Iris pigment epithelial cell (primary cell): ENCODE measurements at places on chromosomes 3 and 15.
A peak's percentile ranks its signal among the peaks of the same experiment; 100 is the strongest.

- DNase-seq = peak; percentile 39
These were observed 397 bp downstream of the PLXND1 start for GRCh38 chr3:129605922-129606635.

DNA sequence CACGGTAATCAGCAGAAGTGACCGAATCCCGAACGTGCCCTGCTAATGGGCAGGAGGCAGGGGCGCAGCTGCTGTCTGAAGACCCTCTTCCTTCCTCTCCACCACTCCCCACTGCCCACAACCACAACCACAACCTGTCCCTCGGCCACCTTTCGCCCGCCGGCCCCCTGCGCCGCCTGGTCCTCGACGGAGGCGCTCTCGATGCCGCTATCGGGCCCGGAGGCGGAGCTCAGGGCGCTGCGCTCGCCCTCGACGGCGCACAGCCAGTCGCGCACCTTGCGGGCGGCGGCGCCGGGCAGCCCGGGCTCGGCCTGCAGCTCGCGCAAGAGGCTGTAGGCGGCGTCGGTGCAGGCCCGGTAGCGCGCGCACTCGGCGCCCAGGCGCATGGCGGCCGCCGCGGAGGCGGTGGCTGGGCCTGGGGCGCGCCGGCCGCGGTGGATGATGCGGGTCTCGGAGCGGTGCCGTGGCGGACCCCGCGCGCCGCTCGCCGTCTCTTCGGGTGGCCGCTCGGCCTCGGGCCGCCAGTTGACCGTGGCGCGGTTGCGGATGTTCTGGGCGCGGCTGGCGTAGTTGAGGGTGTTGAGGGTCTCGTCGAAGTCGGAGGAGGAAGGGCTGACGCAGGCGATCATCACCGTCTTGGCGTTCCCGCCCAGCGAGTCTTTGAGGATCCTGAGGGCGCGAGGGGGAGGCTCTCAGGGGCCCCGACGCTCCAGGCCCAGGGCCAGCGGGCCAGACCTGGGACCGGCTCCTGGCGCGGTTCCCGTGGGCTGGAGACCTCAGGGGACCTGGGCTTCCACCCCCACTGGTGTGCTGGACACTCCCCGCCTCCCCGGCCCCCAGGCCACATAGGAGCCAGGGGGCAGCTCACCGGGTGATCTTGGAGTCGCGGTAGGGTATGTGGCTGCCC is 6.9 kb downstream of the KIF7 start:
- DNase-seq = no peak

- no peak for DNase-seq
These were observed 138.5 kb downstream of the ALCAM start for GRCh38 chr3:105505170-105505569.

DNA sequence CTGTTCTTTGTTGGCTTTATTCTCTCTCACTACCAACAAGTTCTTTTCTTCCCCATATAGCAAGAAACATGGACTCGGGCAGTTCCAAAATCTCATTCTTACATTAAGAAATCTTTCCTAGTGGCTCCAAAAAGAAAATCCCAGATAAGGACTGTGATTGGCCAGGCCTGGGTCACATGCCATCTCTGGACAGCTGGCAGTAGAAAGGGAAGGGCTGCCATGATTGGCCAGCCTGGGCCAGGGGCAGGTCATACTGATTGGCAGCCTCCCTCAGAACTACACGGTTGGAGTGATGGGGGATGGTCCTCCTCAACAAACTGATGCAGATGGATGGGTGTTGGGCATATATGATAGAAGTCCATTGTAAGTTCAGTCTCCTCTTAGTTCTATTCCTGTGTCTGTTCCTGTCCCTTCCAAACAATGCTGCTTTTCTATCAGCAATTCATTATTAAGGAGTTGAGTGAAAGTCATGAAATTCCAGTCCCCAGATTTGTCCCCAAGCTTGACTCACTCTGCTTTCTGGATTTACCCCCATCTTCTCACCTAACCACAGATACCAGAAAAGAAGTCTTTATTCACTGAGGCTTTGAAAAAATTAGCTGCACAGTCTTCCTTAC is 175.5 kb downstream of the ATG7 start:
- DNase-seq = no peak

DNA sequence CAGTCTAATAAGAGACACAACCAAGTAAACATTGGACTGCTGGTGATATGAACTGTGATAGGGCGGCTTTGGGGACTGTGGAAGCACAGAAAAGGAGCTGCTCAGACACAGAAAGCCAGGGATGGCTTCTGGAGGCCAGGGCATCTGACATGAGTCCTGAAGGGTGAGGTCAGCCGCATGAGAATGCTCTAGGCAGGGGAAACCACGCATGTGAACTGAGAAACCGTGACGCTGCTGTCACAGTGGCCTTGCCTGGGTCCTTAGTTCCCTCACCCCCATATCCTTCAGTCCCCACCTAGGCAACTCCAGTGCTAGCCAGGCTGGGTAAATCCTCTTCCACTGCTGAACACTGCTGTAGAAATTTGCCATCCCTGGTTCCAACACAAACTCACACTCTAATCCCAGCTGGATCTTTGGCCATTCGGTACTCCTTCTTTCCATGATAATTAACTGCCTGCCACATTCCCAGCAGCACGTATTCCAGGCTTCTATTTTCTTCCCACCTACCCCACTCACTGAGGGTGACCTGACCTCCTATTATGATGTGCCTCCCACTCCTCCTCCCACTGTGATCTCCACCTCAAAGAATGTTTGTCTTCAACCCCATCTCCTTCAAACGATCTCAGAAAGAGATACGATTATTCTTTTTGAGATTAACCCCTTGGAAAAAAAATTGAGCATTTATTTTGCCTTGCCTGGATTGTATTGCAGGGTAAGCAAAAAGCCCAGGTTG is 31.4 kb downstream of the CRYGS start:
- no peak for DNase-seq

- no peak for DNase-seq
These were observed 47.7 kb downstream of the CCR3 start for GRCh38 chr3:46289966-46290365.

DNA sequence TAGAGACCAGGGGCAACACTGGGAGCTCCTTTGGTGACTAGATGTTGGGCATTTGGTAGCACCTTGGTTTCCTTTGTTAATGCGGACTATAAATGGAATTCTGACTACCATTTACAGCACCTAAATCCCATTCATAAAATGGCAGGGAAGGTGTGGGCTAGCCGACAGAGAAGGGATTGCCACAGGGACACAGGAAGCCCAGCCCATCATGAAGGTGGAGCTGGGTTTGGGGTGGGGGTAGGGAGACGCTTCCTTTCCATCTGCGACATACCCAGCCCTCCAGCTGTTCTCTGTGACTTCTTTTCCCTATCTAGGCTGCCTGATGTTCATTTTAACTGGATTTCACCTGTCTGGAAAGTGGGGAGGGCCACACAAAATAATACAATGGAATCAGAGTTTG is 21.0 kb downstream of the ABHD2 start:
- no peak for DNase-seq

DNA sequence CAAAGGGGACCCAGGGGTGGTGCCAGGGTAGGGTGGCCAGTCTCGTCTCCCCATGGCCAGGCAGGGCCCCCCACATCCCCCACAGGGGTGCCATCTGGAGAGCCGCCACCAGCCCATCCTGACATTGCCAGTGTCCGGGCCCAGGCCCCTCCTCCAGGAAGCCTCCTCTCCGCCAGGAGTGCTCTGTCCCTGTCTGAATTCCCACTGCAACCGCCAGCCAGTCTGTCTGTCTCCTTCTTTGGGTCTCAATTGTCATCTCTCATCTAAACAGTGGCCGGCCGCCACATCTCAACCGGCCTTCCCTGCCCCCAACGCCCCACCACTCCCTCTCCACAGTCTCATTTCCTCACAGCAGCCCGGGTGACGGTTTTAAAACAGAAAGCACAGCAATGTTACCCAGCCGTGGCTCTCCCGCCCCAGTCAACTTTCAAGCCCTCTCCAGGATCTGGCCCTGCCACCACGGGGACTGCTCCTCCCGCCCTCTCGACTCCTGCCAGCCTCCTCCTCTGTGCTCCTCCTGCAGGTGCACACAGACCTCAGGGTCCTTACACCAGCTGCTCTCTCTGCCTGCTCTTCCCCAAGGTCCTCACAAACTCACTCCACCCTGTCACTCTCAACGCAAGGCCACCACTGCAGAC is 57.0 kb downstream of the IQSEC1 start:
- no peak for DNase-seq

DNA sequence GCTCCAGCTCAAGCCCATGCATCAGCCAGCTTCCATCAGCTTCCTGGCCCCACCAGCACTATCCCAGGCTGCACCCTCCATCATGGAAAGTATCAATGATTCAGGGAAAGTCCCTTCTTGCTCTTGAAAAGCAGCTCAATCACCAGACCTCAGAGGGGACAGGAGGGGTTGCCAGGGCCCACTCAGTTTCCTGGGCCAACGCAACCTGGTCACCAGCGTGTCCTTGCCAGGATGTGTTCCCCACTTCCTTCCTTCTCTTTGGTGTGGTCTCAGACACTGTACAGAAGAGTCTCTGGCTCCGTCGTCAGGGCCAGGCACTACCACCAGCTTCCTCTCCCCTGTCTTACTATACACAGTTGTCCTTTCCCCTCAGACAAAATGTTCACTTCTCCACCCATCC is 3.0 kb downstream of the HDC start:
- DNase-seq = no peak

DNA sequence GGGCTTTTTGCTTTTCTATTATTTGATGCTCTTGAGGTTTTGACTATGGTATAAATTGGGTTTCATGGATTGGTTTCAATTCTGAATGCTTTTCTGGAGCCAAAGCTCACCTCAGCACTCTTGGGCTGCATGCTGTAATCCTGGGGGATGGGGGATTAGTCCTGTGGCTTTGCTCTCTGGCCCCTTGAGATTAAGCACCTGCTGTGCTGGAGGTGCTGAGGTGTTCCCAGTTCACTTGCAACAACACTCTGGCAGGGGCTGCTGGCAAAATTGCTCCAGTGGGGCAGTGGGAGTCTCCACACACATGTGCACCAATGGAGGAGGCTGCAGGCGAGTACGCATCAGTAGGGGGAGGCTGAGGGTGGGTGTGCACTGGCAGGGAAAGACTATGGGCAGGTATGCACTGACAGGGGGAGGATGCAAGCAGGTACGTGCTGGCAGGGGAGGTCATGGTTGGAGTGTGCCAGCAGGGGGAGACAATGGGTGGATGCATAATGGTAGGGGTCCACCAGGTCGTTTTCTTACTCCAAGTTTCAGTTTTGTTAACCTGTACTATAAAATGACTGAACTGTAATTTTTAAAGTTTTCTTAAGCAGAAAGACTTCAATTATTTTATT is 489.2 kb downstream of the FGF12 start:
- DNase-seq = no peak

DNA sequence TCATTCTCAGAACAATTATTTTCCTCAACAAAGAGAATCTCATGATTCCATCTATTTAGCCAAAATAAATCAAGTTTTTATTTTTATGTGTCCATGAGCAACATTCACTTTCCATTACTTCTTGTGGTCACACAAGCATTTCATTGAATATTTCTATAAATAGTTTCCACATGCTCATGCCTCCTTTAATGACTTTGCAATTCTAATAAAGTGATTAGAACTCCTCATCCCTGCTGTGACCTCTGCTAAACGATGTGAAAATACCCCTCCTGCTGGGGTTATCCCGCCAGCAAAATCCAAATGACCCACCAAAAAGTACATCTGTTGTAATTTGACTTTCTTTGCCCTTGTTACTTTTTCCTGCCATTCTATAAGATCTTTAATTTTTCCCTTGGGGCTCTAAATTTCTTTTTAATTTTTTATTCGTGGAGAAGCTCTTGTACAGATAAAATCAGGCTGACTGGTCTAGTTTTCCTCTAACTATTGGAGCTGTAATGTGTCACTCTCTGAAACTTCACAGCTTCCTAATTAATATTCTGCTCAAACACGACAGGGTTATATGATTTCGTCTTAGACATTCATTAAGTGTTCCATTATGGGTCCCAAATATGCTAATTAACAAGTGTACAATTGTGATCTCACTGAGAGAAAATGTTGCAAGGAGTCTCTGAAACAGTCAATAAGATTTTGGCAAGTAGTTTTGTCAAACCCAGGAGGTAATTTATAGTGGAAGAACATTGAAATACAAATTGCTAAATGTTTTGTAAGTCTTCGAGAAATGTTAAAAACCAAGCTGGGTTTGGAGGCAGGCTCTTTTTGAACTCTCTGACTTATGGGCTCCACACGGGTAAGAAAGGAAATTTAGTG is 533.1 kb upstream of the NAALADL2 start:
- DNase-seq = peak; percentile 33

DNA sequence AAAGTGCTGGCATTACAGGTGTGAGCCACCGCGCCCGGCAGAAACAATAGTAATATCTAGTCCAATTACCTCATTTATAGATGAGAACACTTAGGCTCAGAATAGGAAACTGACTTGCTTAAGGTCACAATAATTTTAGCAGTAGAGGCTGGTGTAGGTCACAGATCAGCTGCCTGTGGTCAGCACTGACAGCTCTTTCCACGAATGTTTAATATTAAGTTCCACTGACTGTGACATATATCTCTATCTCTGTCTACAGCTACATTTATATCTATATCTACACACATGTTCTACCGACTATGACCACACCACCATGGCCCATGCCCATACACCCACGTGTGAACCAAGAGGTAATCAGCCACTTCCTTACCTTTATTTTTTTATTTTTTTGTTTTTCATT is 40.2 kb upstream of the DLG1 start:
- no peak for DNase-seq

- DNase-seq = no peak
These were observed 32.1 kb downstream of the CCDC54 start for GRCh38 chr3:107409365-107409764.

- DNase-seq = no peak
These were observed 45.8 kb downstream of the SEMA3G start for GRCh38 chr3:52399131-52399530.

DNA sequence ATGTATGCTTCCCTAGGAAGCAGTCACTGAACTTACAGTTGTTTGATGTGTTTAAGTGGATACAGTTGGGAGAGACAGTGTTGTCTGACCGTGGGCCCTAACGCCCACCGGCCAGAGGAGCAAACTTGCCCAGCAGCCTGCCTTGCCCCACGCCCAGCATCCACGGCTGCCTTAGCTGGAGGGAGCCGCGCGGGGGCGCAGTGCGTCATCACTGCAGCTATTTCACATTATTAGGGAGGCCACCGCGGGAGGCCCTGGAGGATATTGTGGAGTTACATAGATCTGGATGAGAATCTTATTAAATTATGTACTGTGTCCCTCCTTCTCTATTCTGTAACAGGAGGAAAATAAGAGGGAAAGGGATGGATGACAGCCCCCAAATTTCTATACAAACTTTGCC is 267.2 kb downstream of the GABRG3 start:
- DNase-seq = no peak

- DNase-seq = no peak
These were observed 1097.6 kb upstream of the CFAP20DC start for GRCh38 chr3:60147249-60147950.

- no peak for DNase-seq
These were observed 882 bp downstream of the CADM2 start for GRCh38 chr3:84959470-84960271.
